Stromal cell of bone marrow (primary cell): ENCODE measurements at places on chromosomes 4 and X.
A peak's percentile ranks its signal among the peaks of the same experiment; 100 is the strongest.

DNA sequence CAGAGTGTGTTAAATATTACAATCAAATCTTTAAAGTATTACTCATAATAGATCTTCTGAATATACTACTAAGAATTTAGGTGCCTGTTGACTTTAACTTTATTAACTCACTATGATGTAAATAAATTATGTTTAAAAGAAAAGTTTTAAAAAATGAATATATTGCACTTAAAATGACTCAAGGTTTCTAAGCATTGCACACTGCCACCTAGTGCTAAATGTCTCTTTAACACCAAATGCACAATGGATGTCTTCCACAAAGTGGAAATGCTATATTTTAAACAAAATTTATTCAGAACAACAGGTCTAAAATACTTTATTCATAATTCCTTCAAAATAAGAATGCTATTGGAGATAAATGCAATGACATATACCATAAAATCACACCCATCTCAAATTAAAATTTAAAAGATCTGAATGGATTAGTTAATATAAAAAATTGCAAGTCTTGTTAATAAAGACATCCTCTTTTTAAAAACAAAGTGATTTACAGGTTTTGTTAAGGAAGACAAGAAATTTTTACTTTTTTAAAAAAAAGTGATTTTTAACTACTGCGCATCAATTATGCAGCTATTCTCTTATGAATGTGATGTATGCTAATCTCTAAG is 5.5 kb downstream of the INPP4B start:
- DNase-seq: peak; percentile 33

DNA sequence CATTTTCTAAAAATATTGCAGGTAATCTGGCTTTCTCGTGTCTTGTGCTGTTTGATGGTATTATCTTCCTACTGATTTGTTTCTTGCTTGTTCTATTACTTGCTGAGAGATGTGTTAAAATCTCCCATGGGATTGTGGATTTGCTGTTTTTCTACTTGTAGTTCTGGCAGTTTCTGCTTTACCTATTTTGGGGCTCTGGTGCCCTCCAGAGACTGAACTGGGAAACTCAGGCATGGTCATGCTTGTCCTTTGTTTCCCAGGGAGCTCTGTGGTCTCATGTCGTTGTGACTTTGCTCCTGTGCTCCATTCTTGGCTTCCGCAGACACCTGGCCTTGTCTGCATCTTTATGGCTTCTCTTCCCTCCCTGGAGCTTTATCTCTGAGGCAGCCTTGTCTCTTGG is 39.5 kb downstream of the NSD2 start:
- DNase-seq: peak; percentile 53

GRCh38 chrX:41868392-41868977 is 54.9 kb downstream of the CASK start:
- DNase-seq: no peak

DNA sequence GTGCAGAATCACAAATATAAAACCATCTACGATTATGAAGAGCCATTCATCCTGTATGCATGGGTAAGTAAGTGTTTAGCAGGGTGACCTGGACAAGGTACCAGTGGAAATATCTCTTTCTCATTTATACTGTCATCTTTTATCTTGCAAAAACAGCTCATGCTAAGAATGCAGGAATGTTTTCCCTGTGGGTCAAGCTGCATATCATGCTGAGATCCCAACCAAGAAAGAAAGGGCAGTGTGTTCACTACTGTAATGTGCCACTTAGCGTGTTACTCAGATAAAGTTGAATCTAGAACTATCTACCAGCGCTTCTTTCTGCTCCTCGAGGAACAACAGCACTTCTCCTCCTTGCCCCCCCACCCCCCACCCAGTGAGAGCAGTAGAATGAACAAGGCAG is 212.7 kb upstream of the TBL1X start:
- no peak for DNase-seq

- no peak for DNase-seq
These were observed 21.0 kb downstream of the SEC24D start for GRCh38 chr4:118814891-118815290.

GRCh38 chrX:125205133-125205917 is 114.3 kb upstream of the TEX13C start:
- peak; percentile 2 for DNase-seq

GRCh38 chr4:52407545-52407944 is 251.6 kb downstream of the USP46 start:
- DNase-seq: no peak

DNA sequence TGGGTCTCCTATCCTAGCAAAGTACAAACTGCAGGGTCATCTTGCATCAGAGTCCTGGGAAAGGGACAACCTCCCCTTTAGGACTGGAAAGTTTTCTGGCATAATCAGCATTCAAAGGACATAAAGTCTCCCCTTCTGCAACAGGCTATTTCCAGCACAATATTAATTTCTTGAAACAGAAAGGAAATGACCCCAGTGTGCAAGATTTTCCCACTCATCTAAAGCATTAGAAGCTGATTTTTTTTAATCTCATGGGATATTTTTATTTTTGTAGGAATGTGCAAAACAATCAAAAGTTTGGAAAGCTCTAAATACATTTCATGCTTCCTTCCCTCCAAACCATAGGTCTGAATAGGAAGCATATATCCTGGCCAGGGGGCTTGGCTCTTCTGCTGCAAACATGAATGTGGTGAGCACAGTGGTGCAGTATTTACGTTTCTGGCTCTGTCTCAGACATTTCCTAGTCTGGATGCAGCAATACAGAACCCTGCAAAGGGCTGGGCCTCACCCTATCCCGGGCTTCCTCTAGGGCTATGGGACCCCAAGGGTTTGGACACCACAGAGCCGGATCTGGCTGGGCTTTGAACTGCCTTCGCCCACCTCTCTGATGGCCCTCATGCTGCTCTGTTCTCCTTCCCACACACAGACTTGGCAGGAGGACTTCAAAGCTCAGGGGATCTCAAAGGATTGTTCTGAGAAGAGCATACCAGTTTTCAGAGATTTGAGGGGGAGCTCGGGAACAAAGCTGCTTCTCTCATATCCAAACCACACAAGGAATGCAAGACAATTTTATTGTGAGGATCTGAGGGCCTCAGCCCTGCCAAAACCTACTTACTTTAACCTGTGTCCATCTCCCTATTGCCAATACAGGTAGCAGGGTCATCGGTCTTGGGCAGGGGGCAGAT is 64.9 kb downstream of the POLR2B start:
- DNase-seq: peak; percentile 69

- no peak for DNase-seq
These were observed 158.1 kb downstream of the MGST2 start for GRCh38 chr4:139823746-139824145.

DNA sequence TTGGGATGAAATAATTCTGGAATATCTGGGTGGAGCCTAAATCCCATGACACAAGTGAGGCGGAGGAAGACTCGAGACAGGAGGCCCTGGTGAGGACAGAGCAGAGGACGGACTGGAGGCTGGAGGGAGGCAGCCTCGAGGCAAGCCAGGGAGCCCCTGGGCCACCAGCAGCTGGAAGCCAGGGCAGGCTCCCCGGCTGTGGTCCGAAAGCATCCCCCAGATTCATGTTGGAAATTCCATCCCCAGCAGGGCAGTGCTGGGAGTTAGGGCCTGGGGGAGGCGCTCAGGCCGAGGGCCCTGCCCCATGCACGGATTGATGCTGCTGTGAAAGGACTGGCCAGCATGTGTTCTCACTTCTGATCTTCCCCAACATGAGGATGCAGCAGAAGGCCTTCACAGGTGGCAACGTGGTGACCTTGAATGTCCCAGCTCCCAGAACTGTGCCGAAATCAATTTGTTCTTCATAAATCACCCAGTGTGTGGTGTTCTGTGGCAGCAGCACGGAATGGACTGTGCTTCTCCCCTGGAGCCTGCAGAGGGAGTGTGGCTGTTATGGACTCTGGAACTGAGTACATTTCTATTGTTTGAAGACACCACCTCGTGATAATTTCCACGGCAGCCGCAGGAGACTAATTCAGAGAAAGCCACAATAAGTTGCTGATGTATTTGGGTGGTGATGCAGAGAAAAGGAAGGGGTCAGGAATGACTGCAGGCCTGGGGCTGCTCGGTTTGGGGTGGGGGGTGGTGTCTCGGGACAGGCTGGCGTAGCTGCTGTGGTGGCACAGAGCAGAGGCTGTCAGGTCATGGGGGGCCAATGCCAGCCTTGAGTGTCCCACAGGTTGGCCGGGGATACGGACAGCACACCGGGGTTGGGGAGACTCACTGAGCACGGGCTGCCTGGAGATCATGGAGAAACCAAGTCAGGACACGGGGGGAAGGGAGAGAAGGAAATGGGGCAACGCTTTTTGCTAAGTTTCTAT is 56.9 kb downstream of the PCGF3 start:
- DNase-seq: no peak

- DNase-seq: peak; percentile 18
These were observed 233.6 kb downstream of the PDHA2 start for GRCh38 chr4:96073461-96073860.

DNA sequence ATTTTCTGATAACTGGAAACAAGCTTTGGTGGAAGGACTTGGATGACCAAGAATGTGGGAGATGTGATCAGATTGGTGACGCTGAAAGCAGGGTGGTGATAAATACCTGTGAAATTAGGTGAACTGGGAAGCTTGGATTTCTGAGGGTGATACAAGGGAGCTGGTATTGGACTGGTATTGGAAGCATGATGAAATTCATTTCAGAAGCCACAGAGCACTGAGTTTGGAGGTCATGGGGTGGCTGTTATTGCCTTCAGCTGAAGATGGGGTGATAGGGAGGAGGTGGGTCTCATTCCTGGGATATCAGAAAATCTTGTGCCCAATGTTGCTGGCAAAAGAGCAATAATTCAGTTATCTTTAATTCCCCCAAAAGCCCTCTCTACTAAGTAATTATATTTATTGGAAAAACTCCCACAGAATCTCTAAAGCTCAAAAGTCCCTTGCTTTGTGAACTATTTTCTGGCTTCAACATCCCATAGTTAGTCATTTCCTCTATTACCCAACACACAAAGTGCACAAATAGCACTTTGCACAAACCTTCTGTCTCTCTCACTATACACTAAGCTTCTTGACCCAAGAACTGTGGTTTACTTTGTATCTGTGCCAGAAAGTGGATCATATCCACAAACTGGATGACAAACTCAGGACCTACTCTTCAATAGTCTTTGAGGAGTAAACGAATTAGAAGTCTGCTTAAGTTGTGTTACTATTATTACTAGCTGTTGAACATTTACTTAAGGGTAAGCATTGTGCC is 23.1 kb upstream of the CAMK2D start:
- peak; percentile 98 for DNase-seq

DNA sequence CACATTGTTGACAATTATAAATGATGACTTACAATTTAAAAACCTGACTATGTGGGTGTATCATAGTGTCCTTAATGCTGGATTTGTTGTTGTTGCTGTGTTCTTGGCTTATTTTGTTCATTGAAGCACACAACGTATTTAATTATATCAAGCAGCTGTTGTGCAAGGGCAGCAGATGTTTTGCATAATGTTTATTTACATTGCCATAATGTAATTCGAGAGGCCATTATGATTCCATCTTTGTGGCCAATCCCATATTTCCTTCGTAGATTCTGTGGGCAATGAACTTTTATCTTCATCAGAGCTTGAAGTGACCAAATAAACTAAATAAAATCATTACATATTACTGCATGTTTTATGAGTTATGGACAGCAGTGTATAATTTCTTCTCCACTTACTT is 422.6 kb upstream of the GALNTL6 start:
- DNase-seq: no peak

DNA sequence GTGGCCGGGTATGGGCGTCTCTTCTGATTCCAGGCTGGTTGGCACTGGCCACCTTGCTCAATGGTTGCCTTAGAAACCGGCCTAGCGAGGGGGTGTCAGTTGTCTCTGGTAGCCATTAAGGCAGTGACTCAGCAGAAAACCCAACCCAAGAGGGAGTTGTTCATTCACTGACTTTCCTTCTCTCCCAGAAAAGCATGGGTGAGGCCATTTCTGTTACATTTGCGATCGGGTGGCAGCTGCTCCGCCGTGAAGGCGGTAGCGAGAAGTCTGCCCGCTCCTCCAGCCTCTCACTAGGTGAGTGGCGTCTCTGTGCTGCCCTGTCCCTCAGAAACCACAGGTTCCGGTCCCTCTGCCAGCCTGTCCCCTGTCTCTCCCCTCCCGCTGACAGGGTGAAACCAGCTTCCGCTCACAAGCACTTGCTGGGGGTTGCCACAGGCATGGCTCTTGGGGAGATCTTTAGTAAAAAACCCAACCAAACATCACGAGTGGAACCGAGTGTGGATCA is 17.4 kb downstream of the IRAK1 start:
- DNase-seq: peak; percentile 81

GRCh38 chr4:141395919-141396318 is 175.2 kb downstream of the ZNF330 start:
- no peak for DNase-seq

- no peak for DNase-seq
These were observed 605.9 kb downstream of the ADGRL3 start for GRCh38 chr4:61805979-61806378.

DNA sequence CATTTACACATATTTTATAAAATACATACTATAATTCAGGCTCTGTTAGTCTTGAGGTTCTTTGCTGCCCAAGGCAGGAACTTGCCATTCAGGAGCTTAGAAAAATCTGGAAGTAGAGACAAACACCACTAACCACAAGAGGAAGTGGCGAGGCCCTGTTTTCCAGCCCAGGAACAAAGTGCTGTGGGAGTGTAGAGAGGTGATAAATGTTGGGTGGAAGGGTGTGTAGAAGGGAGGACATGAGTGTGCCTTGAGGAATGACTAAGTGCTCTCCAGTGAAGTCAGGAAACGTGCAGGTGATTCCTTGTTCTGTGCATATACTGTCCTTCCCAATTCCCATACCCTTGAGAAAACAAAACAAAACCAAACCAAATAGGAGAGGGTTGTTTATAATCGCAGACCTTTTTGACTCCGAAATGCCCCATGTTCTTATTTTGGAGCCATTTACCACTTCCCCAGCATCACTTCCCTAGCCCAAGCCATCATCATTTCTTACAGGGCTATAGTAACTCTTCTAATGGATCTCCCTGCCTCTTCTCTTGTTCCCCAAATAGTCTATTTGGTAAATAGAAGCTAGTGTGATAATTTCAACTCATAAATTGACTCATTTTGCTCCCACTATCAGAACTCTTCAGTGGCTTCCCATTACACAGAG is 83.2 kb downstream of the GPAT3 start:
- DNase-seq: no peak

GRCh38 chrX:39205467-39205866 is 404.2 kb downstream of the MID1IP1 start:
- DNase-seq: no peak

- DNase-seq: no peak
These were observed 37.3 kb upstream of the NMU start for GRCh38 chr4:55673424-55673823.

- no peak for DNase-seq
These were observed 24.9 kb upstream of the CXXC4 start for GRCh38 chr4:104519588-104519987.

DNA sequence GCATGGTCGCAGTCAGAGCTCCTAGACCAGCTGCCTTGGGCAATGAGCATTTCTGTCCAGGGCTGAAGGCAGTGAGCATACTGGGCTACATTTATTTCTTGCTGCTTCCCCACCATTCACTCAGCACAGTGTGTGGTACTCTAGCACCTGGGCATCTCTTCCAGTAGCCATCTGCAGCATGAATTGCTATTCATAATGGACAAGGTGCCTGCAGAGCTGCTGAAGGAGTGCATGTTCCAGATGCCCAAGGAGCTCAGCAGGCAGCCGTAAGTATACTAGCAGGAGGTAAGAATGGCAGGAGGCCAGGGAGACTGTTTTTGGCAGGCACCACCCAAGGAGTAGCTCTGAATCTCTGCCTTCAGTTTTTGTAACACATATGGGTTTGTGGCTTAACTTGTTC is 110.4 kb upstream of the RXFP1 start:
- no peak for DNase-seq
